Activated T-helper 17 cell treated with anti-CD3 and anti-CD28 coated beads, Interleukin-2, amount 50 U/mL, for 72 hours (primary cell): ENCODE measurements at places on chromosomes 4 and X.

GRCh38 chr4:186845137-186845842, 121.6 kb upstream of the FAT1 start:
- no peak for ATAC-seq

DNA sequence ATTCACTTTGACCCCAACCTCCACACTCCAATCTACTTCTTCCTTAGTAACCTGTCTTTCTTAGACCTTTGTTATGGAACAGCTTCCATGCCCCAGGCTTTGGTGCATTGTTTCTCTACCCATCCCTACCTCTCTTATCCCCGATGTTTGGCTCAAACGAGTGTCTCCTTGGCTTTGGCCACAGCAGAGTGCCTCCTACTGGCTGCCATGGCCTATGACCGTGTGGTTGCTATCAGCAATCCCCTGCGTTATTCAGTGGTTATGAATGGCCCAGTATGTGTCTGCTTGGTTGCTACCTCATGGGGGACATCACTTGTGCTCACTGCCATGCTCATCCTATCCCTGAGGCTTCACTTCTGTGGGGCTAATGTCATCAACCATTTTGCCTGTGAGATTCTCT, 344 bp downstream of the OR13H1 start:
- no peak for ATAC-seq

- ATAC-seq: no peak
Observed at GRCh38 chr4:156420623-156421022, 467.0 kb upstream of the CTSO start.

- no peak for ATAC-seq
Observed at GRCh38 chr4:81790477-81790876, 318.8 kb upstream of the RASGEF1B start.

GRCh38 chrX:1178580-1179057, 33.8 kb downstream of the CRLF2 start:
- ATAC-seq: peak; percentile 20

DNA sequence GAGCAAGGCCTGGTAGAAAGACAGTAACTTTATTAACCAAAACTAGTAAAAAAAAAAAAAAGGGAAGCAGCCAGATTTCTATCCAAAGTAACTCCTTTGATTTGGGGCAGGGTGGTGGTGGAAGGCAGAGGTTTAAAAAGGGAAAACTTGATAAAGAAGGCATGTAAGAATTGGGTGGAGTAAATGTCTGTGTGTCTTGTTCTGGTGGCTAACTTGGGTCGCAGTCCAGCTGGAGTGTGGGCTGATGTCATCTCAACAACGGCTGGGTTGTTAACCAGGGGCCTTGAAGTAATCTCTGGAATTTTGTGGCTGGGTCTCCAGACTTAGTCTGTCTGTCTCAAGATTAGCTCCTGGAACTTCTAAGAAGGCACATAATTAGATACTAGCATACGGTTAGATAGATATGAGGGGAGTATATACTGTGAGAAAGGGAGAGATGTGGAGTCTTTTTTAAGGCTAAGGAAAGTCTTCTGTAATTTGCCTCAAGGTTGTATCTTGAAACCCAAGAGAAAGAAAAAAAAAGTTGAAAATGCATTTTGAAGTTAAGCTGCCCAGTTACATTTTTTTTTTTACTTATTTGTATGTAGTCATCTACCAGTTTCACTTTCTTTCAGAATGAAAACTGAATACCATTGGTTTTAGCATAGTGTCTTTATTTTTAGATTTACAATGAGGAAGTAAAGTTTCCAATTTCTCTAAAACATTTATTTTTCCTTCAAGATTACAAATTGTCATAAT, 48.3 kb downstream of the MTHFD2L start:
- no peak for ATAC-seq

DNA sequence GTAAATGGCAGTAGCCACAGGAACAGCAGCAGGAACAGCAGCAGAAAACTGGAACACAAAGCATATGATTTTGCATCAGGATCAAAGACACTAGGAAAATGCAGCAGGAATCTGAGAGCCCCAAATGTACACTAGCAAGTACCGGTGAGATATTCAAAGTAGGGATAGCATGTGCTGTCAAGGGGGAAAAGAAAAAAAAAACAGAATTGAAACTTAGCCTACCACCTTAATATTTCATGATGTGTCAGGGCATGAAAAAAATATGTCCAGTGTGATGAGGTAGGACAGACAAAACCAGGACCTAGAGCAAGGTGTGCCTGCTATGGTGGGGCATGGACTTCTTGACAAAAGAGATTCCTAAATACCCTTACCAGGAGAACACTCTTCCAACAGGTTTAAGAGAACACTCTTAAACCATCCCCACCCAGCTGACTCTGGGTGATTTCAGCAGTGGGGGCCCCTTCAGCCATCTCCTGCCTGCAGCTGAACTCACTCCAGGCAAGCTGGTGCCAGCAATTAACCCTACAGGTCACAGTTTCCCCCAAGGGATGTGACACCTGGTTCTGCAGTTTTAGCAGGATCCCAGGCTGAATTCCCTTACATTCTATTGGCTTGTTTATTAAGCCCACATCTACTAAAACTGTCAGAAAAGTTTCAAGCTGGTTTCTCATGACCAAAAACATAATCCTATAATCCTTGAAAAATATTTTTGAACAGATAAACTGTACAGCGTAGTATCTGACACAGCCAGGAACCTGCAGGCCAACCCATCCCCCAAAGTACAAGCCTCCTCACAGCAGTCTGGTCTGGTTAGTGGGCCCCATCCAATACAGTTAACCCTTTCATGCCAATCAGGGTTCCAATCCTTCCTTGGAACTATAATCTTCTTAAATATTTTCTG, 62.9 kb upstream of the FMR1 start:
- no peak for ATAC-seq

GRCh38 chrX:42839632-42840031, 61.7 kb upstream of the PPP1R2C start:
- no peak for ATAC-seq

DNA sequence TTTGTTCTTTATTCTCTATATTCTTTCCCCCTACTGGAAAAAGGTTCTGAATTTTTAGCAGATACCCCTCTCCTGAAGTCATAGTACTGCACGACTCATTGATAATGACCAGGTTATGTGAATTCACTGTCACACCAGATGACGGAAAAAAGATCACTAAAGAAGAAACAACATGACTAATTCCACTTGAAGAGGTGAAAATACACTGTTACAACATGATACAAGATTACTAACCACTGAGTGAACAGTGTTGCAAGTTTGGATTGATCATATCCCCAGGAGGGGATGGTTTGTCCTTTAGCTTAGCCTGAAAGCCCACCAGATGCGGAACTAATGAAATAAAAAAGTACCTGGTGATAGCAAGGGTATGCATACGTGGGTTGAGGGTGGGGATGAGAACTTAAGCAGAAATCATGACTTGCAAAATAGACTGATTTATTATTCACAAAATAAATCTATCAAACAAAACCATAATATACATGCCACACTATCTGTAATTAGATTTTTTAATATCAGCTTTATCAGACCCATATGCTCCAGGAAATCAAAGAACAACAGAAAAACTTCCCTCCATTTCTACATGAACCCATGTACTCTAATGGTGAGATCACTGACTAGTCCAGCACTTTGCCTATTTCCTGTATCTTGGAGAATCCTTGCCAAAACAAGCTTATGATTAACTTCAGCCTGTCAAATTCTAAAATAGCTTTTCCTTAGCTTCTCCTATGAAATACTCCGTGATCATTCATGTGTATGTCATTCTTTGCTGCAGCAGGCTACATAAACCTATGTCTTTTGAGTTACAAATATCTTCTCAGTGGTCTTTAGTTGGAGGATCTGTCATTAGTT, 257.4 kb upstream of the AGA start:
- no peak for ATAC-seq

- no peak for ATAC-seq
Observed at GRCh38 chr4:73864365-73864764, 4.8 kb upstream of the CXCL1 start.

- no peak for ATAC-seq
Observed at GRCh38 chr4:158824425-158825274, 55.8 kb downstream of the FNIP2 start.

- ATAC-seq: peak; percentile 63
Observed at GRCh38 chrX:104854188-104854587, 288.2 kb downstream of the IL1RAPL2 start.

DNA sequence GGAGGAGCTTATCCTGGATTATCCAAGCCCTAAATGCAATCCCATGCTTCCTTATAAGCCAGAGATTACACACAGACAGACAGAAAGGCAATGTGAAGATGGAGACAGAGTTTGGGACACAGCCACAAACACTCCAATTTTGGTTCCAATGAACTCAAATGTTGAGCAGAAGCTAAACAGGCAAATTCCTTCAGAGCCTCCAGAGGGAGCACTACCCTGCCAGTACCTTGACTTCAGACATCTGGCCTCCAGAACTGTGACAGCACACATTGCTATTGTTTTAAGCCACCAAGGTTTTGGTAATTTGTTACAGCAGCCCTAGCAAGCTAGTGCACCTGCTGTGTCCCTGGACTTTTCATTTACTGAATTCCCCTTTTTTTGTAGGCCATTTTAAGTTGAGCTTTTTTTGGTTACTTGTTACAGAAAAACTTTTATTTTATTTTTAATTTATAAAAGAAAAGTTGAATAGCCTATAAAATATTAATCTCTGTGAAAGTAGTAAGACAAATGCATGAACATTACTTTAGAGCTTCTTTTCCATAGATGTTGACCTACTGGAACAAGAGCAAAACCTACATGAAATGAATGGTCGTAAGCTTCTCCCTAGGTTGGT, 33.4 kb upstream of the SRD5A3 start:
- ATAC-seq: peak; percentile 49

GRCh38 chr4:141158219-141158618, 24.9 kb upstream of the RNF150 start:
- no peak for ATAC-seq

GRCh38 chr4:125620066-125620860, 305.5 kb downstream of the FAT4 start:
- no peak for ATAC-seq

DNA sequence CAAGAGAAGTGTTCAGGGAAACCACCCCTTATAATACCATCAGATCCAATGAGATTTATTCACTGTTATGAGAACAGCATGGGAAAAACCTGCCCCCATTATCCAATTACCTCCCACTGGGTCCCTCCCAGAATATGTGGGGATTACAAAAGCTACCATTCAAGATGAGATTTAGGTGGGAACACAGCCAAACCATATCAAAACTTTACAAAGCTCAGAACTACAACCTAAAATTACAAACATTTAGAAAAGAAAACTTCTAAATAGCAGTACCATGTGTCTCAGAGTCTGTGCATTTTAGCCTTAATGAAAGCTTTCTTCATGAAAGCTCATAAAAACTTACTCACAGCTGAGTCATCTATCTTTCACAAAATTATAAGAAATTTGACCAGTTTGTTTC, 1442.8 kb upstream of the PCDH7 start:
- ATAC-seq: no peak

GRCh38 chr4:145487631-145488030, 6.0 kb downstream of the SMAD1 start:
- ATAC-seq: peak; percentile 96

GRCh38 chr4:113674251-113674650, 87.3 kb downstream of the CAMK2D start:
- peak; percentile 40 for ATAC-seq

- no peak for ATAC-seq
Observed at GRCh38 chrX:24027086-24027485, at the start of gene KLHL15. TSS of gene KLHL15 (minus strand) at chrX:24027186. CDS start at chrX:24006693, 20,493 bp downstream.

GRCh38 chr4:26937567-26937966, 76.9 kb downstream of the STIM2 start:
- no peak for ATAC-seq

- no peak for ATAC-seq
Observed at GRCh38 chr4:23855912-23856605, 33.8 kb downstream of the PPARGC1A start.

GRCh38 chr4:11669156-11669555, 240.5 kb upstream of the HS3ST1 start:
- ATAC-seq: no peak

DNA sequence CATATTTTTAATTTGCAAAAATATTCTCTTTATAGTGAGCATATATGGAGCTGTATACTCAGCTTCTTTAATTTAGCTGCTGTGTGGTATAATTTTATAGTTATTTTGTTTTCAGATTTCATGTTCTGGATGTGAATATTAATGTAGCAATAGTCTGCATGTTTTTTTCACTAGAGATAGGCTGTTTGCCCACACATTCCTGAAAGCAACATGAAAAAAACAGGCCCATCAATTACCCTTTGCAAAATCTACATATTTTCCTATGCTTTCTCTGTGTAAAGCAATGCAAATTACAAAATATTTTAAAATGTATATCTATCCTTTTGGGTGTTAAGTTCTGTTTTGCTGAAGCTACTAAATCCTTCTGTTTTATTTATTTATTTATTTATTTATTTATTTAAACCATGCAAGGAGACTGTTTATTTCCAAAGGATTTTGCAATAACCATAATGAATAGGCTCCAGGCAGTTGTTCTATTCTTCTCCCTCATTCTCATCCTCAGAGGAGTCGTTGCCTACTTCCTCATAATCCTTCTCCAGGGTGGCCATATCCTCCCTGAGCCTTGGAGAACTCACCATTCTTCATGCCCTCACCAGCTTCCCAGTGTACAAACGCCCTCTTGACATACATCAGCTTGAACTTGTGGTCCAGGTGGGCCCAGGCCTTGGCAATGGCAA, 277.1 kb downstream of the ANKRD50 start:
- ATAC-seq: no peak

- no peak for ATAC-seq
Observed at GRCh38 chr4:6206771-6207290, 6.5 kb upstream of the JAKMIP1 start.

DNA sequence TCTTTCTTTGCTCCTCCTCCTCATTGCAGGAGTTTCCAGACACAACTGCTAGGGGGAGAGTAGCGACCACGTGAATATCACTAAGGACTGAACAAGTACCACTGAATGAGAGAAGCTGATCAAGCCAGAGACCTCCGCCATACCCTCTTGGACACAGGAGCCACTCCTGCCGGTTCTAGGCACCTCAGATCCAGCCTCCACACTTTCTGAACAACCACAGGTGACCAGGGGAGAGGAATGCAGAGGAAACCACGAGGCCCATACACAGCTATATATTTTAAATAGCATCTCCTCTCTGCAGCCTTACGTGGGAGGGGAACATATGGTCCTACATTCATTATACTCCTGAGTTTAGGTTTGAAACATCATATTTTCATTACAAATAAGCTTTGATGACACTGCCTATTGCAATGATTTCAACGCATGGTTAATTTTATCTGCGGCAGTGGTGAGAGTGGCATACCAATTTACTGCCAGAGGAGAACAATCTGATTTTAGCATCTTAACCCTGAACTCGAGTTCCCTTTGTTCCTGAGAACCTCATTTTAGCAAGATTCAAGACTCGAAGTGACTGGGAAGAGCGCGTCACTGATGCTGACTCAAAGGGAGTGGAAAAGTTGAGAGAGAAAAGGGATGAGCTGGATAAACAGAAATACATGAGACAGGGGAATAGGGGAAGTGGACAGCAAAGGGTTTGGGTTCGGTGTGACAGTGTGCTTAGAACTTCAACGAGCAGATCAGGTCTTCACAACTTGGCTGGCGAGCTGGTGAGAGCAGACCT, 231.7 kb upstream of the PPARGC1A start:
- no peak for ATAC-seq

DNA sequence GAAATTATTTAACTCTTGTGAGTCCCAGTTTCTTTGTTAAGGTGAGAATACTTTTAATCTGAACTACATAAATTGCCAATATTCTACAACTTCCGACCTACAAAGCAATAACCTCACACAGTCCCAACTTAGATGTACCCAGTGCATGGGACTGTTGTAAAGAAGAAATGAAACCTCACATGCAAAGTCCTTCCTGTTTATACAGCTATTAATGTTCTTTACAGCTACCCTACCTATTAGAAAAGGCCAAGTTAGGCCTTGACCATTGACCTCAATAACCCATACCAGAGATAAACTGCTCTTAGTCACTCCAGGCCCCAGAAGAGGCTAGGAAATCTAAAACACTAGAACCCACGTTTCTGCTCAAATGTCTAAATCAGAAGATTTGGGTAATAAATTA, 920.1 kb upstream of the TENM3 start:
- no peak for ATAC-seq
